Umbilical cord (tissue), 2 donors: ENCODE measurements at places on chromosomes 5 and 9.

- DNase-seq, result no peak
Observed at GRCh38 chr5:35884773-35885172, 28.1 kb downstream of the IL7R start.

- DNase-seq, result no peak
Observed at GRCh38 chr5:168104350-168104749, 187.1 kb upstream of the WWC1 start.

- DNase-seq, result no peak
Observed at GRCh38 chr5:145853781-145854376, 18.7 kb upstream of the PRELID2 start.

GRCh38 chr9:131629825-131630204, 84.5 kb downstream of the PRRT1B start:
- DNase-seq, result no peak
